ENCODE measurements at places on chromosomes 3 and 15.

DNA sequence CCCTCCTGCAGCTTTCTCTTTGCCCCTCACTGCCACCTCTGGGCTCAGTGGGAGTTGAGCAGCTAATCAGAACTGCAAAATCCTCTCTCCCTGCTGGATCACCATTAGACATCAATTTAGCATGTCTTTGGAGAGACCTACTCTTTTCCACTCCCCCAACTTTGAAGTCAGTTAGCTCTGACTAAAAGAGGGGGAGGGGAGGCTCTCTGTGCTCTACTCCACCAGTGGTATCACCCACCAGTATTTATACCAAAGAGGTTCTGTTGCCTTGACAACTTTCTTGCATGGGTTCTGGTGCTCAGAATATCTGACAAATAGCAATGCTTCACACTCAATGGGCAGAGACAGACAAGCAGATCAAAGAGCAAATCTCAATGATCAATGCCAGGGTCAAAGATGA, 146.2 kb upstream of the ROPN1 start:
- DNase-seq: no peak

DNA sequence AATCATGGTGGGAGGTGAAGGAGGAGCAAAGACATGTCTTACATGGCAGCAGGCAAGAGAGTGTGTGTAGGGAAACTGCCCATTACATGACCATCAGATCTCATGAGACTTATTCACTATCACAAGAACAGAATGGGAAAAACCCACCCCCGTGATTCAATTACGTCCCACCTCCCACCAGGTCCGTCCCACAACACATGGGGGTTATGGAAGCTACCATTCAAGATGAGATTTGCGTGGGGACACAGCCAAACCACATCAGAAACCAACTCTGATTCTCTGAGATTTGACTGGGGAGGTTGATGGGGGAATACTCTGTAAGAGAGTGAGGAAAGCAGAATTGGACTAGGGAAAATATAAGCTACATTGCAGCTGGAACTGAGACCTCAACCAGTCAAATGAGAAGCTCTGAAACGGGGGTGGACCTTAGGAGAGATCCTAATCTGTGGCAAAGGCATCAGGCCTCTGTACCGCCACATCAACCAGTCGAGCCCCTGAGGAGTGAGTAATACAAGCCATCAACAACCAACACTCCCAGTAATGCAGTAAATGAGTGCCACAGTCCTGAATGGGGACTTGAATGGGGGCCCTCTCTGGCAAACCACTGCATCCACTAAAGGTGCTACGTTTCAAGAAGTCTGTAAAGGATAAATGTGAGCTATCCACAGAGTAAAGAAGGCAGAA, 207.9 kb upstream of the GADL1 start:
- no peak for DNase-seq

- DNase-seq: no peak
These were observed 1.9 kb downstream of the DAG1 start for GRCh38 chr3:49471856-49472495.

DNA sequence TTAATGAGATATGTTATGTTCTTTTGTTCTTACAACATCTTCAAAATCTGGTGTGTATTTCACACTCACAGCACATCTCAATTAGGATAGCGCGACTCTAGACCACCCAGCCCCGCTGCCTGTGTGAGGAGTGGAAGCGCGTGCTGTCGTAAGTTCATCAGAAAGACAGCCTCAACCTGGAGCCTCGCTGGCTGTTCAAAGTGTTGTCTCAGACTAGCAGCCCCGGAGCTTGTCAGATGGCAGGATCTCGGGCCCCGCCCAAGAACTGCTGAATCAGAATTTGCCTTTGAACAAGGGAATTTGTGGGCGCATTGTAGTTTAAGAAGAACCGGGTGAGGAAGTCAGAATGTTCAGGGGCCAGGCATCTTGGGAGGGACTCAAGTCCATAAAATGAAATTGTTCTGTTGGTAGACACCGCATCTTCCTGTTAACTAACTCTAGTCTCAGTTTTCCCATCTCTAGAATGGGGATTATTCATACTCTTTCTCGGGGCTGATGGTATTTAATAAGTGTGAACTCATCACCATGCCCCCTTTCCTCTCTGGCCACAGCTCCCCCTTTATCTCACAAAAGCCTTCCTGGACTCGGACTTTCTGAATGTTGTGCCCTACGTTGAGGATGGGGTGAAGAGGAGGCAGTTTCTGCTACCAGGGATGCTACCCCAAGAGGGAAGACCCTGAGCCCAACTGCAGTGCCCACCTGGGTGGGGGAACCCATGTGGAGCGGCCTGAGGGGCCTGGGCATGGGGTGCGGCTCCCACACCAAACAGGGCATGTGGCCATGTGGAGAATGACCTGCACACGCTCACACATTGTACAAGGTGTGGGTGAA, 40.4 kb downstream of the BHLHE40 start:
- no peak for DNase-seq

DNA sequence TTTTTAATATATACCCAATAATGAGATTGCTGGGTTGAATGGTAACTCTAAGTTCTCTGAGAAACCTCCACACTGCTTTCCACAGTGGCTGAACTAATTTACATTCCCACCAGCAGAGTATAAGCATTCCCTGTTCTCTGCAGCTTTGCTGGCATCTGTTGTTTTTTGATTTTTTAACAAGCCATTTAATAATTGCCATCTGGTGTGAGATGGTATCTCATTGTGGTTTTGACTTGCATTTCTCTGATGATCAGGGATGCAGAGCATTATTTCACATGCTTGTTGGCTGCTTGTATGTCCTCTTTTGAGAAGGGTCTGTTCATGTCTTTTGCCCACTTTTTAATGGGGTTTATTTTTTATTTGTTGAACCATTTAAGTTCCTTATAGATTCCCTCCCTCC, 75.0 kb upstream of the EPHB3 start:
- DNase-seq: no peak

Measured in astrocyte of the cerebellum (primary cell).